ENCODE measurements at places on chromosomes 5 and 9.

- no peak for DNase-seq
Measured at GRCh38 chr9:15218994-15219393, 88.0 kb downstream of the TTC39B start.

DNA sequence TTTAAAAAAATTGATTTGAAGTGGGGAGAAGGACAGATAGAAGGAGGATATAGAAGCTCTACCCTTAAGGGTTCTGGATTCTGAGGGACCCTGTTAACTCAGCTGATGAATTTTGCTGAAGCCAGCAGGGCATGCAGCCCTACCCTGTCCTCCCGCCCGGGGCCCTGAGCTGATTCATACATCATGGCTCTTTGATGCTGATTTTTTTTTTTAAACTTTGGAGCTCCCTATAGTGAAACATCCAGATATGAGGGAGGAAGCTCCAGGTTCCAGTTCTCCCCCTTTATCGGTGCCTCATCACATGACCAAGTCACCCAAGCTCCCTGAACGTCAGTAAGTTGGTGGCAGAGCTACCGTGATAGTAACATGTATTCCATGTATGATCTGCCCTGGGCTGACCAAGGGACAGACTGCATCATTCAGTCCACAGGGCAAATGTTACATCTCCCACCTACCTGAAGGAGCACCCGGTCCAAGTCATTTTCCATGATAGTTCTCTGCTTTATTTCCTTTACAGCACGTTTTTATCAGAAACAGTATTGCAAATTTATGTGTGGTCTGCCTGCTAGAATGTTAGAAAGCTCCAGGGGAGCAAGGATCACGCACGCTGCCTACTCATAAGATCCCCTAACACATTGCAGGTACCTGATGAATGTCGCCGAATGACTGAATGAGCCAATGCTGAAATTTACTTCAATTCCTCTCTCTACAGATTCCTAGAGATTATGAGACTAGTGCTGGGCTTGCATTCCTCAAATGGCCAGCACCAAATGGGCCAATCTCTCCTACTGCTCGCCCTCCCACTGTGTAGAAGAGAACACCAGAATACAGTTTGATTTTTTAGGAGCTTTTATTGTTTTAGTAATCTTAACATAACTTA, 25.9 kb downstream of the SPARC start:
- no peak for DNase-seq

GRCh38 chr9:130337318-130337717, 71.8 kb downstream of the HMCN2 start:
- DNase-seq = no peak

DNA sequence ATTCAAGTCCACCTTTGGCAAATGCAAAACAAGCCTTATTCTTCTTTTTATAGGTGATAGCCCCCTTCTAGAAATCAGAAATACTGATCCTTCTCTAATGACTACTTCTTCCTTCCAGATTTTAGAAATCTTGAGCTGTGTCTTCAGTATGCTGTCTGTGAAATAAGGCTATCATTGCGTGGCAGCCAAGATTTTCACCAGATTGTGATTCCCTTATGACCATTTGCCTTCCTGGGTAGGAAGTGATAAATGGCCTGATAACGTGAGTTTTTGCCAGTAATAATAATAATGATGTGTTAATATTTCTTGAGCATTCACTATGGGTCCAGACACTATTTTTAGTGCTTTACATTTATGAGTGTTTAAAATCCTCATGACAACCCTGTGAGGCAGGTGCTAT, 80.9 kb downstream of the PIP5K1B start:
- no peak for DNase-seq

GRCh38 chr5:125813221-125813974, 609.8 kb upstream of the GRAMD2B start:
- no peak for DNase-seq

All from G401 (cell line).